Activated T-helper 1 cell treated with anti-CD3 and anti-CD28 coated beads, Interleukin-12 subunit alpha, Interleukin-12 subunit beta, Interleukin-2, Interleukin-4 antibody, amounts not matched to agents 30 ng/mL and 10 ng/mL and 1 ng/mL, durations not matched to agents 14 hours and 24 hours and 36 hours (primary cell): ENCODE measurements at places on chromosomes 5 and 9. TPM values are rescaled to one million over a fixed set of nuclear protein-coding genes. Genes with fewer than 3 reads are reported as not detected.

DNA sequence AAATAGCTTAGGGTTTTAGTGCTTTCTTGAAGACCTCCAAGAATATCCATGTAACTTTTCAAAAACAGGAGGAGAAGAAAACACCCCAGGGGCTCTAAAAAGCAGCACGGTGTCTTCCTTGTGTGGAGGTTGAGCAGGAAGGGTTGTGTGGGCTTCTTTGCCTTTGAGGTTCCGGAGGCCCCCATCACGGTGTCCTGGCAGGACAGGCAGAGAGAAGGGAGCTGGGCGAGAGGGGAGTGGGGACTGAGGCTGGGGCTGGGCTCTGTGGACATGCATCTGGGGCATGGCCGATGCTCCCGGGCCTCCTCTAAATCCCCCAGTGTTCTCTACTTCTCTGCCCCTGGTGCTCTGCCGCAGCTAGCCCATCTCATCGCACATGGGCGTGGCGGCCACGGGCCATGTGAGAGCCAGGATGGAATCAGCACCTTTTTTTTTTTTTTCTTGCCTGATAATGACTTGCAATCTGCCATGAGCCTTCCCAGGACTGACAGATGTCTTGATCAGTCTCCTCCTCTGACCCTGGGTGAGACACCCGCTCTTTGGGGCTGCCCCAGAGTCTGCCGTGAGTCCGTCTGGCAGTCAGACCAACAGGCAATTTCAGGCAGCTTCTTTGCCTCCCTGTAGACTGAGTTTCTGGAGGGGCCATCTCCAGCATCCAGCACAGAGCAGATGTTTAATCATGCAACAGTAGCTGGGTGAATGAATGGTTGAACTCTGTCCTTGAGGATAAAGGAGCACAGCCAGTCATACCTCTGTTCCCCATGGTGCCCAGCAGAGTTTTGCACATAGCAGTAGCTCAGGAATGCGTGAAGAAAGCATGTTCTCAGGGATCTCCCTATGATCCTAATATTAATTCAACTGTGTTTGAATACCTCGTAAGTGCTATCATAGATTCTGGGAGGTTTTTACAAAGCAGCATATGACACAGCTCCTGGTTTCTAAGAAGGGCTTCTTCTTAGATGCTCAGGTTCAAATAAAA is 12.1 kb downstream of the CXCL14 start:
- no peak for DNase-seq

Gene ARL14EPL
- total RNA-seq: not detected in 2 replicates

DNA sequence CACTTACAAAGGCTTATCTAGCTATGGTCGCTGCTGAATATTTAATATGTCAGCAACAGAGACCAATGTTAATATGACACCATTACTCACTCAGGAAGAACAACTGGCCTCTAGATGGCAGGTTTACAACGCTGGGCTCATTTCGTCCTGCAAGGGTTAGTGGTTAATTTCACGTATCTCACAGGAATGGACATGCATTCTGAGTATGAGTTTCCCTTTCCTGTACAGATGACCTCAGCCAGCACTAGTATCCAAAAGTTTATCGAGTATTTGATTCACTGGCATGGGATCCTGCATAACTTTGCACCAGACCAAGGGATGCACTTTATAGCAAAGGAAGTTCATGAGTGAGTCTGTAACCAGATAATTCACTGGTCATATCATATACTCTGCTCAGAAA is 8.7 kb upstream of the TRPC7 start:
- DNase-seq: no peak

DNA sequence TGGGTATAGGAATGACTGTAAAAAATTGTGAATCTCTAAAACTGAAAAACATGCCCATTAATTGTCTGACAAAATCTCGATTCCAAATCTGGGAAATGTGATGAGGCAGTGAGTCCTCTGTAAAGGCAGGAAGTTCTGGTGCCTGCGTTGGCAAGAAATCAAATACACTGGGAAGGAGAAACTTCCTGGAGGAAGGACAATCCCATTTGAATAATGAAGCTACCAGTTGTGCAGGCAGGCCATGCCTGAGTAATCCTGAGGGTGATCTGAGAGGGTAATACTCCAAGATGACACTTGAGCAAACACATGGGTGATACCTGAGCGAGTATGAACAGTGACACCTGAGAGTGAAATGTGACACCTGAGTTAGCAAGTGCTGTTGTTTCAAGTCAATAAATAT is 49.7 kb downstream of the KIF24 start:
- no peak for DNase-seq

- peak; percentile 53 for DNase-seq
Measured at GRCh38 chr5:170297589-170298462, at the start of gene LCP2. TSS of gene LCP2 (minus strand) at chr5:170297777. CDS start at chr5:170297611, 166 bp downstream.

- no peak for DNase-seq
Measured at GRCh38 chr9:134678666-134679443, 37.3 kb downstream of the COL5A1 start.

Gene TTC23L
- not detected in 2 replicates for total RNA-seq

Gene FRMPD1
- 0.03 TPM in 1 of 2 replicates, not detected in the other for total RNA-seq

- no peak for DNase-seq
Measured at GRCh38 chr5:91122651-91123050, 260.5 kb downstream of the ARRDC3 start.

Gene RNF224
- total RNA-seq: 0.29 TPM in 1 of 2 replicates, not detected in the other

DNA sequence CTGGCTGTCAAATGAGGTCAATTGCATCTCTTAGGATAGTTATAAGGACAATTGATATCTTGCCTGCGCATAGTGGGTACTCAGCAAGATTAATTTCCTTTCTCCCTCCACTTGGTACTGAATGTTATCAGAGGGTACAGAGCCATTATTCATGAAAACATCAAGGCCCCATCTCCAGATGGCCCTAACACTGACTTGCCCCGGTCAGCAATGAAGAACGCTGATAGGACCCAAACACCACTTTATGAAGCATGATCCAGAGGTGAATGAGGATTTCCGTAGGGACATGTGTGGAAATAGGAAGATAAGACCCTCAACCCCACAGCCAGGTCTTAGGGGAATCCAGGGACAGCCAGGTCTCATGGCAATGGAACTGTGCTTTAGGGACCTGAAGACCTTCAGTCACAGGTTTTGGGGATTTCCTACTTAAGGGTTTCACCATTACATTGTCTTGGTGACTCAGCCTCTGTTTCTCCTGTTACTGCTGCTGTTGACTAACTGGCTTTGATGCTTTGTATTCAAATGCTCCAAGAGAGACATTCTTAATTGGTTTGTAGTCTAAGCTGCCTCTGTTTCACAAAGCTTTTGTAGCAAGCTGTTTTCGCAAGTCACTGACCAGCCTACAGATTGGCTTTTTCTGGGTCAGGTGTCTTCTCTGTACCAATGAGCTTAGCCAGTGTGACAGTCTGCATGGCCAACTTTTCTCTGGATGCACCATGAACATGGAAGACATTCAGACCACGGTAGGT is 35.3 kb upstream of the IQGAP2 start:
- peak; percentile 23 for DNase-seq

- peak; percentile 70 for DNase-seq
Measured at GRCh38 chr9:89422151-89422975, 75.5 kb downstream of the SEMA4D start.

DNA sequence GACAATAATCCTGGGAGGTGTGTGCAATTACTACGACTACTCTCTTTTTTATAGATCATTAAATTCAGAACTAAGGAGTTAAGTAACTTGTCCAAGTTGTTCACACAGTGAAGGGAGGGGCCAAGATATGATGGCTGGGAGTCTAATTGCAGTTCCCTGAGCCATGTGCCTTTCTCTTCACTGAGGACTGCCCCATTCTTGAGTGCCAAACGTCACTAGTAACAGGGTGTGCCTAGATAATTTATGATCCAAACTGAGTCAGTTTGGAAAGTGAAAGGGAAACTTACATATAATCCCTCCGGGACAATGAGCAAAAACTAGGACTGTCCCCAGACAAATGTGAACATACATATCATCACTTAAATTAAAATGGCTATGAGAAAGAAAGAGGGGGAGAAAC is 20.2 kb downstream of the IL7R start:
- DNase-seq: no peak

GRCh38 chr9:14245901-14246525 is 67.9 kb downstream of the NFIB start:
- no peak for DNase-seq

- DNase-seq: no peak
Measured at GRCh38 chr5:136620016-136620419, 254.7 kb upstream of the TRPC7 start.

Gene ARSI
- not detected in 2 replicates for total RNA-seq

- no peak for DNase-seq
Measured at GRCh38 chr5:135032695-135032998, 1.4 kb downstream of the PITX1 start.

GRCh38 chr9:90898228-90898627 is 96.6 kb downstream of the SYK start:
- DNase-seq: no peak

- DNase-seq: no peak
Measured at GRCh38 chr5:134552301-134552700, 26.8 kb downstream of the JADE2 start.

Gene OR1Q1
- total RNA-seq: not detected in 2 replicates

- no peak for DNase-seq
Measured at GRCh38 chr9:117411547-117411946, 3.3 kb downstream of the ASTN2 start.

- no peak for DNase-seq
Measured at GRCh38 chr9:80156756-80157472, 585.1 kb downstream of the TLE4 start.

GRCh38 chr9:127903557-127904475 is 4.4 kb upstream of the ST6GALNAC6 start:
- DNase-seq: peak; percentile 83

- DNase-seq: no peak
Measured at GRCh38 chr5:53575101-53575500, 14.7 kb downstream of the NDUFS4 start.

DNA sequence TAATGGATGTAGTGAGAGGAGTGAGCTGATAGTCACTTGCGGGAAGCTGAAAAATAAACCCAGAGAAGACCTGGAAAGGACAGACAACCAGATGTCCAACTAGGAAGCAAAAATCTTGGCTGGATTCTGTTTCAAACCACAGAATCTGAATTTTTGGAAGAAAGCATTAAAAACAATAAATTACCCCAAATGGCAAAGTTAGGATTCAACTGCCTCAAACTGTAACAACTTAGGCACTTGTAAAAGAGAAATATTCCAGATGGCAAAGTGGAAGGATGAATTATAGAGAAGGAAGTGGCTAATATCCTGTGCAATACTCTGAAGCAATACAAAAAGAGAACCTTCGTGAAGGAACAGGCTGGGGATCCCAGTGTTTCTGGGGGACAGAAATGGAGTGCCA is 46.8 kb upstream of the SLIT3 start:
- no peak for DNase-seq

- DNase-seq: no peak
Measured at GRCh38 chr9:109256336-109256735, 64.5 kb downstream of the EPB41L4B start.

Gene PCDHA4
- total RNA-seq: not detected in 2 replicates

Gene SERF1A
- 7.9 and 12.9 TPM in 2 replicates for total RNA-seq

DNA sequence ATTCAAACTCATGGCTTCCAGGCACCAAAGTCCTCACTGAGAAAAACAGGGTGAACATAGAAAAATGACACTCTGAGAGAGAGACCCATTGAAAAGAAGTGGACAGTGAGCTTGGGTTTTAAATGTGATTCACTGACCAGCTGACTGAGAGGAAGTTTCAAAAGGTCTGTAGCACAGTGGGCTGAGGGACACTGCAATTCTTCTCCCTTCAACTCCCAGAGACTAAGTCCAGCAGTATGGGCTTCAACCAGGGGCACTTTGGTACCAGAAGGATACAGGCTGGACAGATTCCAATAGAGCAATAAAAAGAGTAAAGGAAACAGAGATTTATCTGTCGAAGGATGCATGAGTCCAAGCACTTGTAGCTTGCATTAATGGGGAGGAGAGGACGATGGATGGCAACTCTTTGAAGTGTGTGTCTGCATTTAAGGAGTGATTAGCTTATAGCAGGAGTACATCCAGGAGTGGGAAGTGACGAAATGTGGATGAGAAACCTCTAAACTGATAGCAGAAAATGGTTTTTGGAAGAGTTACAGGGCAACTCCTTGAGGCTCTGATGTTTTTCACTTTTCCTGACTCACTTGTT is 117.0 kb upstream of the ANKRD55 start:
- DNase-seq: no peak

Gene PRLR
- total RNA-seq: not detected in 2 replicates

- DNase-seq: no peak
Measured at GRCh38 chr5:9187614-9188013, 358.3 kb downstream of the SEMA5A start.

Gene ZNF300
- 0.56 and 0.57 TPM in 2 replicates for total RNA-seq

- DNase-seq: no peak
Measured at GRCh38 chr5:127957701-127958239, 125.8 kb upstream of the SLC12A2 start.

- no peak for DNase-seq
Measured at GRCh38 chr9:133171161-133171961, 7.6 kb upstream of the GBGT1 start.

- no peak for DNase-seq
Measured at GRCh38 chr5:10831419-10831818, 70.4 kb upstream of the DAP start.

Gene CLK4
- total RNA-seq: 27.5 and 28.6 TPM in 2 replicates

- no peak for DNase-seq
Measured at GRCh38 chr5:34523387-34523726, 132.8 kb upstream of the RAI14 start.

- DNase-seq: no peak
Measured at GRCh38 chr5:179161901-179162300, 101.7 kb downstream of the ZNF354C start.

DNA sequence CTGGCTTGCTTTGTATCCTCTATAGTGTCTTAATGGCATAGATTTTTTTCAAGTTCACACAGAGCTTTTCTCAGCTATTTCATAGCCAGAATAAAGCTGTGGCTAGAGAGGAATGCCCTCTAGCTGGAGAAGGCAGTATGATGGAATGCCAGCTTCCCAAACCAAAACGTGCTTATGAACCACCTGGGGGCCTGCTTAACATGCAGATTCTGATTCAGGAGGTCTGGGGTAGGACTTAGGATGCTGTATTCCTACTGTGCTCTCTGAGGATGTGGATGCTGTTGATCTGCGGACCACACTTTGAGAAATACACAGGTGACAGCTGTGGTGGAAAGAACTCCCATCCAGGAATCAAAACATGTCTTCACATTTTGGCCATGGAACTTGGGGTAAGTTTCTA is 49.9 kb upstream of the DPYSL3 start:
- no peak for DNase-seq

- DNase-seq: no peak
Measured at GRCh38 chr5:43674536-43674935, 71.6 kb downstream of the NNT start.

DNA sequence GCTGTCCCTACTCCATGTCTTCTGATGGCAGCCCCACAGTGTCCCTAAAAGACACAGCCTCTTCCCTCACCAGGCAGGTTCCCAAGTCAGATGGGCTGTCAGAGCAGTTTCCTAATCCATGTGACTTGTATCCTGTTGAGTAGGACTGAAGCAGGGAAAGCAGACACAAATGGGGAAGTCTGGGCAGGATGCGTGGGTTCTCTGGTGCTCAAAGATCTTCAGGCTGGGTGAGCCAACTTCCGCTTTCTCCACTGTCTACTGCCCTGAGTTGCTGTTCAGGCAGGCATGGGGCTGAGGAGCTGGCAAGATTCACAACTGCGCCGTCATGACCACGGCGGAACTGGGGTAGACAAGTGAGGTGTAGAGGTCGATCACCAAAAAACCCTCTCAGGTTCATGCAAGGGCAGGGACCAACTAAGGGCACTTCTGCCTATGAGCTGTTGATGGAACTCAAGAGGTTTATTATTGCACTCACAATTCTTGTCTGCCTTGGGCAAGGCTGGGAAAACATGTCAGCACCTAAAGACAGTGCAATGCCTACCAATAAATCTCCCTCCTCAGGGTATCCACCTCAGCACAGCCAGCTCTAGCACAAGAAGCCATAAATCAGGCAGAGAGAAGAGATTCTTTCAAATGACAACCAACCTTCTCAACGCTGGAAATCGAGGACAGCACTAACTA is 83.4 kb downstream of the RAPGEF1 start:
- peak; percentile 58 for DNase-seq

Gene CCNO
- 0.10 and 0.20 TPM in 2 replicates for total RNA-seq

Gene IFNA4
- not detected in 2 replicates for total RNA-seq
